Fibroblast of skin of right quadriceps (primary cell): ENCODE measurements at places on chromosomes 3 and 15.
A peak's percentile ranks its signal among the peaks of the same experiment; 100 is the strongest.

GRCh38 chr15:57522148-57522547, 69.6 kb upstream of the MYZAP start:
- DNase-seq, result no peak

DNA sequence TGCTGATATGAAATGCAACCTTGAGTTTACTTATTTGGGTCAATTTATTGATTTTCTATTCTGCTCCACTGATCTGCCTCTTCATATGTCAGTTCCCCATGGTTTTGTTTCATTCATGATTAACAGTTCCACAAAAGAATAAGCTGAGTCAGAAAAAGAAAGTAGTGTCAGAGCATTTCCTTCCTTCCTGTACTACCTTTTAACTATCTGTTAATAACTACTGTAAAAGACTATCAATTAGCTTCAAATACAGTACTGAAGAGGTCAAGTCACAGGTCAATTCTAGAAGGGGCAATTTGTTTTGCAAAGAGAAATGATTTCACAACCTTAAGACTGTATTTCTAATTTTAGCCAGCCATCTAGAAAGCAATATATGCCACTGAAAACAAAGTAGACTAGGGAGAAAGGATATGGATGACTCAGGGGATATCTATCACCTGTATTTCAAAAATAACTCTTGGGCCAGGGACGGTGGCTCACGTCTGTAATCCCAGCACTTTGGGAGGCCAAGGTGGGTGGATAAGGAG, 129.5 kb downstream of the TFDP2 start:
- no peak for DNase-seq

GRCh38 chr3:20503394-20504082, 317.5 kb upstream of the SGO1 start:
- no peak for DNase-seq

DNA sequence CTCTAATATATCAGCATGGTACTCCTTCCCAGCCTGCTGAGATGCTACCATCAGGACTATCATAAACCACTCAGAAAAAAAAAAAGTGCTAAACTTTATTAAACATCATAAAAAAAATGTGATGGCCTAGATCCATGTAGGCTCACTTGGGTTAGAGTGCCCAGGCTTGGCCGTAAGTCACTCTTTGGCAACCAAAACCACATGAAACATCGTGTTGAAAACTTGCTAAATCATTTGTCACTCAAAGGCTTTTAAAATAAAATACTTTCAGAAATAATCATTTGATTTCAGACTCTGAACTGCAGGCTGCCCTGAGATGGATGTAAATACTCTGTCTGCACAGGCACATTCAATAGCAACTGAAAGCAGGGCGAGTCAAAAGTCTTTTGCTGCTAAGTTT, 78.4 kb upstream of the WNT5A start:
- DNase-seq, result peak; percentile 33

DNA sequence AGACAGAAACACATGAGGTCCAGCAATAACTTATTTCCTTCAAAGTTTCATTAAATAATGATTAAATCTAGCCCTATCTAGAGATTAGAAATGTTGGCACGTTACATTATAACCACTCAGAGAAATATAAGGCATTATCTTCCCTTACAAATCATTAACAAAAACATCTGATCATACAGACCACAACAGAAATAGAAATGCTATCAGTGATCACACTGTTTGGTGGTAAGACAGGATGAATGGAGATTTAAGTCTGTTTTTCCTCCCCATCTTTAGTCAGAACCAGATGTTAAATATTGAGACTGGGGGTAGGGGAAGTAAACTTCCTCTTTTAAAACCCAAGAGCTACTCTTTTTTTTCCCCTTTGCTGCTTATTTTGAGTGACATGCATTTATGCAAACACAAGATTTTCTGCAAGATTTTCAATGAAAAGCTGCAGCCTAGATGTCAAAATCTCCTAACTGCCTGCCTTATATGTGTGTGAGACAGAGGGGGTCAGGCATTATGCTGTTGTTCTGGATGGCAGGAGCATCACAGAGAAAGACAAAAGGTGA, 70.4 kb downstream of the CBLB start:
- peak; percentile 19 for DNase-seq

DNA sequence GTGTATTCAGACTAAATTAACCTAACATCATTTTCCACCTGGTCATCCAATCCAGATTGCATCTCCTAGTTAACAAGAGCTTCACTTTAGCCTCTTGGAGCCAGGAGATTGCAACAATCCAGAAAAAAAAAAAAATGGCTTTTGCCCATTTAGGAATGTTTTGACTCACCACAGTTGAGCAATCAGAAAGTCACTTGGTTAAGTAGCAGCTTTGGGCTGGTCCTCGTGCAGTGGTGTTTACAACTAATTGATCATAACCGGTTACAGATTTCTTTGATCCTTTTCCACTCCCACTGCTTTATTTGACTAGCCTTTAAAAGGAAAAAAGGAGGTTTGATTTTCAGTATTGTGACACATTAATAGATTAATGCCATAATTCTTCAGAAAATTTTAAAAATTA, 688.8 kb upstream of the CCDC54 start:
- peak; percentile 91 for DNase-seq

GRCh38 chr3:47571391-47572175, 7.1 kb downstream of the CSPG5 start:
- no peak for DNase-seq

- no peak for DNase-seq
These were observed 4.9 kb upstream of the CHRNA3 start for GRCh38 chr15:78625606-78626280.

DNA sequence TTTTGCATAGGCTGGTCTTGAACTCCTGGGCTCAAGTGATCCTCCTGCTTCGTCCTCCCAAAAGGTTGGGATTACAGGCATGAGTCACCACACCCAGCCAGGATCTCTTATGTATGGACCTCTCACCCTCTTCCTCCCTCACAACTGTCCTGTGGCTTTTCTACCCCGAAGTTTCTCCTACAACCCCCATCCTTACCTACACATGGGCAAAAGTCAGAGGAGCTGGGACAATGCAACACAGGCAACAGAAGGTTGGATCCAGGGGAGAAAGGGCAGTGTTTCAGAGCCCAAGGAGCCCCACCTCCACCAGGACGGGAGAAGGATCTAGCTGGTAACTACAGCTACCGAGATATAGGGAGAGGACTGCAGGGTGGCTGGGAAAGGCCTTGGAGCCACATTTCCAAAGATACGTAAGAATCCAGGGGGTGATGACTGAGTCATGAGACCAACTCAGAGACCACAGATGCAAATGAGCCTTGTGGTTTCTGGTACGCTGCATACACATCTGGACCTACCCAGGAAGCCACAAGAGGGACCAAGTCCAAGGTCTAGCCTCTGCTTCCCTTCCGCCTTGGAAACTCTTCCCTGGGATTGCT, 13.6 kb downstream of the IGDCC4 start:
- DNase-seq, result peak; percentile 98

DNA sequence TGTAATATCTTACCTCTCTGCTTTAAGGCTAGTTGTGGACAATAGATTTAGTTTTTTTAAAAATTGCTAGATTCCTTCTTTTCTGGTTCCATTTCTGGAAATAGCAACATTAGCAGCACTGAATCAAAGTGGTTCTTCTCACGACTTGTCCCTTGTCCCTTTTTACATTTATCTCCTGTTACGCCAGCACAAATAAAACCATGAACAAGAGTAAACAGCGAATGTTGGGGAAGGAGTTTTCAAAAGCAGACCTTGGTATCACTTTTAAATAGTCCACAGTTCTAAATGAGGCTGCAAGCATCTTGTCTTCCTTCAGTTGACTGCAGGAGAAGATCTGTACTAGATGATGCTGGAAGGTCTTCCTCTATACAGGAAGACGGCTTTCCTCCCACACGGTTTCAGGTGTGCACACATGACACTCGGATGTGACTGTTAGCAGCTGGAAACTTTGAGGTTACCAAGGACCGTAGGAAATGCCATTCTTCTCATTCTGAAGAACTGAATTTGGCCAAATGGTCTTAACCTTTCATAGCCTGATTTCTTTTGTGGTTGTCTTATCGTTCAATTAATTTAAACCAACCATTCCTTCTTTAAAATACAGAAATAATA, 251.0 kb upstream of the ICE2 start:
- DNase-seq, result no peak

DNA sequence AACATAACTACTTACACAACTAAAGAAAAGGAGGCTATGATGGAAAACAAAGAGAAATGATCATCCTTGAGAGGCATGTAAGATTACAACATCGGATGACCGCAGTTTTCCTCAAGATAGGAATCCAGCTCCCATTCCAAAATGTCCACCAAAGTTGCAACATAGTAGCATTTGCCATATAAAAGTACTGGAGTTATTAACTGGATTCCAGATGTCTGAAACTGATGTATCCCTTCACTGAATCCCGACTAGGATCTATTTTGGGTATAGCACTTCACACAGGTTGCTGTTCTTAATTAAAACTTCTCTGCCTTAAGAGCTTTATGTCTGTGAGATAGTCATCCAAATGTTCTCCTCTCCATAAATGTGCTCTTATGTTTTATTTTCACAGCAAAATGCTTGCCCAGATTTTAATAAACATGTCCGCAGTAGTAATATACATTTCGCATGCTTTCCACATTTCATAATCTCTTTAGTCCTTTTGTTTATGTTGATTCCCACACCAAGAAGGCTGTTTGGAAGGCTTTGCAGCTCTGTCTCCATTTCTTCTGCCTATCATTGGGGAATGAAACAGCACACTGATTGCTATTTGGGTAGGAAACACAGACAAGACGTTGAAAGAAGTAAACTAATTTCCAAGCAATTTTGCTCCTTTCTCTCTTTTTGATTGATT, 716.5 kb upstream of the CFAP20DC start:
- DNase-seq, result peak; percentile 95

- no peak for DNase-seq
These were observed 61.0 kb downstream of the OCA2 start for GRCh38 chr15:28037969-28038590.

DNA sequence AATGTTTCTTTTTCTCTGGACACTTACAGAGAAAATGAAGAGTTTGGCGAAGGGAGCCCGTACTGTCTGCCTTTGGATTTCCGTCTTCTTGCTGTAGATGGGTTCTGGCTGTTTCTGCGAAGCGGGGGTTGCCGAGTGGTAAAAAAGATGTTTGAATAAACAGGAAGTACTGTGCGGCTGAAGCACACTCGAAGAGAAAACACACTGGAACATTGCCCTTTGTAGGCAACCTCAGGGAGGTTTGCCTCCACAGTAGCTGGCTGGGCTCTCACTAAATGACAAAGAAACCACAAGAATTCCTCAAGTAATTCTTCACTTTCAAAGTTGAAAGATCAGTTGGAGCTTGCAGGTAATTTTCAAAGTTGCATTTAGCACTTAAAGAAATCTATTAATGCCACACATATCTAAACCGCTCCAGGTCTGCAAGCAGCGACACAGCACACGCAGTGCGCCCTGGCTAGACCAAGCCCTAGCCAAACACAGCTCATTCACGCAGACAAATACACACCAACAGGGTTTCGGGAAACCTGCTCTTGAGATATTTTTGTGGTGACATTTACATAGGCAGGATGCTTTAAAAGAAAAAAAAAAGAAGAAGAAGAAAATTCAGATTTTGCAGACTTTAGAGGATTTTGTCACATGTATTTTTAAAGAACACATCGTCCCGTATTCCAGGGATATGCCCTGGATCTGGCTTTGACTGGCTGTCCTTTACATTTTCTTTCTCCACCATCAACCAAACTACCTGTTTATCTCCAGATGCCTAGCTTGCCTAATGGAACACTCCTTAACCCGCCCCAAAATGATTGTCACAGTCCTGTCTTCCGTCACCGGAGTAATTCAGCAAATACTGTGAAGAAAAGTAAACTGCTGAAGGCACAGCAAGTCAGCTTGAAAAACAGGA, 452.8 kb downstream of the FOXP1 start:
- peak; percentile 82 for DNase-seq

DNA sequence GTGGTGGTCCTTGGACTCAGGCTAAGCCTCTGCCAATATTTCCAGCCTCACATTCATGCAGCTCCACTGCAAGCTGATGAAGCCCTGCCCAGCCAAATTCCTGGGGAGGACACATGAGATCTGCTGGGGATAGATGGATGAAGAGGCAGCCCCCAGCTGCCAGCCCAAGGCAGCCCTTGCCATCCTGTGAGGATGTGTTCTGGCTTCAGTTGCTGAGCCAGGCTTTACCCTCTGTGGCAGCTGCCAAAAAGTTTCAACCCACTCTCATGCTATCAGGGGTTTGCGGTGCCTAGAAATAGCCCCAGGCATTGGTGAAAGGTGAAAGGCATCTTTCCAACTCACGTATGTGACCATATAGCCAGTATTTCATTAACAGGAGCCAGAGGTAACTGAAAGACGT, 37.6 kb downstream of the C2CD4A start:
- DNase-seq, result no peak

- no peak for DNase-seq
These were observed 6.3 kb upstream of the GALNT15 start for GRCh38 chr3:16168211-16168610.

- no peak for DNase-seq
These were observed 10.1 kb upstream of the CCDC80 start for GRCh38 chr3:112651071-112651470.

GRCh38 chr3:150582620-150583019, 20.5 kb upstream of the SELENOT start:
- DNase-seq, result no peak

- DNase-seq, result no peak
These were observed 40.0 kb upstream of the OR5H6 start for GRCh38 chr3:98223907-98224672.

DNA sequence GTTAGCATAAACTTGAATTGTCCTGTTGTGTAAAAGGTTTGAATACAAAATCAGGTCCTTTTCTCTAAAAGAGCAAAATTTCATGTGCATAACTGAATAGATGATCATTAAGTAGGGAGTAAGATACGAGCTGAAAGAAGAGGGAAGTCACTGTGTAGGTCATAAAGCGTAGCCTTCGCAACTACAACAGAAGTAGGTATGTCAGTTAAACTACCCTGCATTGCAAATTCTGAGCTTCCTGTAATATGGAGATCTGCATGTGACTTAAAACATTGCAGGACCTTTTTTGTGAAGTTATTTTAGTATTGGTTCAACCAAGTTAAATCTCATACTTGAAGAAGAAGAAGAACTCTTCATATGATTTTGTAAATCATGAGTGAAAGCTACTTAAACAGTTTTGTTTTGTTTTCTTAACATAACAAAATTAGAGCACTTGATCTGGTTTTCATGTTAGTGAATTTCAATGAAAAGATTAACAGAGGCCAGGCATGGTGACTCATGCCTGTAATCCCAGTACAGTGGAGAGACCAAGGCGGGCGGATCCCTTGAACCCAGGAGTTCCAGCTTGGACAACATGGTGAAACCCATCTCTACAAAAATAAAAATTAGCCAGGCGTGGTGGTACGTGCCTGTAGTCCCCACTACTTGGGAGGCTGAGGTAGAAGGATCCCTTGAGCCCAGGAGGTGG, 26.4 kb downstream of the ARMC8 start:
- no peak for DNase-seq

- no peak for DNase-seq
These were observed 324.4 kb upstream of the CFAP20DC start for GRCh38 chr3:59374091-59374817.

GRCh38 chr3:126083511-126083912, 412 bp downstream of the SLC41A3 start:
- peak; percentile 30 for DNase-seq

- no peak for DNase-seq
These were observed 577.7 kb downstream of the FOXP1 start for GRCh38 chr3:71005702-71006321.

GRCh38 chr3:19348941-19349564, 200.7 kb downstream of the KCNH8 start:
- DNase-seq, result no peak

- no peak for DNase-seq
These were observed 216.2 kb downstream of the ADAMTS17 start for GRCh38 chr15:100125401-100126191.
